ENCODE measurements at places on chromosomes 4 and X.

GRCh38 chr4:61882381-61882780 is 682.3 kb downstream of the ADGRL3 start:
- no peak for DNase-seq

- peak; percentile 16 for DNase-seq
Observed at GRCh38 chrX:153669174-153669890, 4.3 kb downstream of the PNCK start.

GRCh38 chr4:99305638-99306400 is 15.0 kb upstream of the ADH1A start:
- DNase-seq = no peak

- no peak for DNase-seq
Observed at GRCh38 chr4:139316733-139317132, 14.5 kb upstream of the NDUFC1 start.

GRCh38 chr4:112636688-112637551 is at the start of the genes LARP7 and ZGRF1:
Gene LARP7, plus strand, starts transcription at chr4:112637143. Its CDS starts 7,527 bp downstream, at chr4:112644670.
Gene ZGRF1, minus strand, starts transcription at chr4:112636909. Its CDS starts 3,733 bp downstream, at chr4:112633176.
- peak; percentile 98 for DNase-seq

DNA sequence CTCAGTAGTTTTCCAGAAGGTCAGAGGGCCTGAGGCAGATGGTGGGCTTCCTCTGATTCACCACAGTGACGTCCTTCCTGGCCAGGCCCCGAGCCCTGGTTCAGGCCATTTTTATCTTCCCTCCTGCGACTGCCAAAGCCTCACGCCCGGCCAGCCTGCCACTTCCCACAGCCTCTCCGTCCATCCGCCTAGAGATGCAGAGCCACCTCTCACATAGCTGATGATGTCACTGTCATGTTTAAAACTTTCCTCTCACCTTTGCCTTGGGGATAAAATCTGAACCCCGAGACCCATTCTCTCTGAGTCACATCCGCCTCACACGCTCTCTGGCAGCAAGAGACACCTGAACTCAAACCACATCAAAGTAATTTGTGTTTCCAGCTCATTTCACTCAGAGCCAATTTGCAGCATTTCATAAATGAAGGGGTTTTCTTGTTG is 175.3 kb downstream of the QDPR start:
- DNase-seq = no peak

GRCh38 chr4:1809754-1810502 is 16.8 kb downstream of the FGFR3 start:
- peak; percentile 49 for DNase-seq

- DNase-seq = no peak
Observed at GRCh38 chr4:74262522-74262921, 45.7 kb upstream of the EPGN start.

DNA sequence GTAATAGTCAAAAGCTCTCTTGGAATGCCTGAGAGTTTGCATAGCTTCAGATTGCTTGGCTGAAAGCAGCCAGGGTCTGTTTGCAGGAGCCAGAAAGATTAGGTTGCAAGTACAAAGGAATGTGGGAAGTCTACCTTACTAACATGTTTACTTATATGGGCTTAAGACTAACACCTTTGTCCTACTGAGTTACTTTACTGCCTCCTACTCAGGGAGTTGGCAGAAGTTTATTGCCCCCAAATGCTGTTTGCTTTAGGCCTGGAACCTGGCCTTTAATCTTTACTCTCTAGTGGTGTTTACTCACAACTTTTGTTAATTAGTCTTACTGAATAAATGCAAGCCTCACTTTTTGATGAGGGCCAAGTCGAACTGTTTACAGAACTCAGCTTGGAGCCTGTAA is 219.4 kb upstream of the ZC4H2 start:
- DNase-seq = no peak

- no peak for DNase-seq
Observed at GRCh38 chr4:144495944-144496343, 150.0 kb upstream of the HHIP start.

GRCh38 chr4:88592600-88593448 is 544 bp downstream of the HERC3 start:
- peak; percentile 51 for DNase-seq

GRCh38 chrX:54076903-54077302 is 32.6 kb upstream of the PHF8 start:
- no peak for DNase-seq

DNA sequence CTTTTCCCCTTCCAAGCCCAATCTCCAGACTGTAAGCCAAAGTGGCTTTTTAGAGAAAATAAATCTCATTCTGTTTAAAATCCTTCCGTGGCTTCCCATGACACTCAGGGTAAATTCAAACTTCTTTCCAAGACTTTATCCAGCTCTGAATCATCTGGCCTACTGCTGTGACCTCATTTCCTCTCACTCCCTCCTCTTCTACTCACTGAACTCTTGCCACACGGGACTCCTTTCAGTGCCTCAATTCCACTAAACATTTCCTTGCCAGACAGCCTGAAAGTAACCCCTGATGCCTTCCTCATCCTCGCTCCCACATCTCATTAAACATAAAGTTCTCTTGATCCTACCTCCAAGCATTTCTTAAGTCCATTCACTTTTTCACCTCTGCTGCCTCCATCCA is 27.8 kb upstream of the RNF128 start:
- no peak for DNase-seq

GRCh38 chr4:102473476-102473875 is 27.7 kb upstream of the NFKB1 start:
- DNase-seq = no peak
